HS-5 (cell line): ENCODE measurements at places on chromosomes 1 and 21.

DNA sequence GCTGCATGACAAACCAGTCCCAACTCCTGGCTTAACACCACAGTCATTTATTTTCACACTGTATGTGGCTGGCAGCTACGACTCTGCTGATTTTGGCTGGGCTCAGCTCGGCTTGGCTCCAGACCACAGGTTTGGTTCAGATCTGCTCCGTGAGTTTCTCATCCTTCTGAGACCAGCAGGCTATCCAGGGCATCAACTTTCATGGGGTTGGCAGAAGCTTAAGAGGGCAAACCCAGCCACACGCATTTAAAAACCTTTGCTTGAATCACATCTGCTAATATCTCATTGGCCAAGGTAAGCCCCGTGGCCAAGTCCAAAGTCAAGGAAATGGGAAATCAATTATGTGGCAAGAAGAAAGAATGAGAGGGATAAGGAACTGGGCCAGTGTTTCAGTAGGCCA is 574.2 kb downstream of the MATN1 start:
- no peak for DNase-seq

GRCh38 chr1:200345520-200345919 is 64.3 kb downstream of the ZNF281 start:
- DNase-seq, result no peak

DNA sequence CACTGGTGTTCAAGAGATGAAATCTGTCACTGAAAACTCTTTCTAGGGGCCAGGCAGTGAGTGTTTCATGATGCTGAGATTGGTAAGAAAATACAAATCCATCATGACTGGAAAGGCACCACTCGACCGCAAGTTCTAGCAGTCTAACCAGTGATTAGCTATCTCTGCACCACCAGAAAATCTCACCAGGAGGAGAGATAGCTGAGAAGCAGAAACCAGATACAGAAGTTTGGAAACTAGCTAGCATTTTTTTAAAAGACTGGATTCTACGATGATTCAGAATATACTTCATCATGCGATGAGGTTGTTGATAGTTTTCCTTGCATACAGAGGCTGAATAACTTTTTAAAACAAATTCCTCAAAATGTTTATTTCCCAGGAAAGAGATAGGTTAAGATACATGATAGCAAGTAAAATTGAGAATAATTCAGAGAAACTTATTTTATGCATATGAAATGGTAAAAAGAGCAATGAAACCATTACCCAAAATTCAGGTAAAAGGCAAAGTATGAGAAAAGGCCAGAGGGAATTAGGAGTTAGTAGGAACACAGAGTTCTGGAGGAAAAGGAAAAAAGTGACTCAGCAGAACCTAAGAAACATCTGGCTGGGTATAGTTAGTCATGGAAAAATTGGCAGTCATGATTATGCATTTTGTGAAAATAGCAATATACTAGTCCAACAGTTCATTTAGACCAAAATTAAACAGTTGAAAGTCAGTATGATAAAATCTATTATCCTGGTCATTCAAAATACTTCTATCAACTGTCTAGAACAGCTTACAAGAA is 3.3 kb upstream of the F3 start:
- DNase-seq, result no peak

DNA sequence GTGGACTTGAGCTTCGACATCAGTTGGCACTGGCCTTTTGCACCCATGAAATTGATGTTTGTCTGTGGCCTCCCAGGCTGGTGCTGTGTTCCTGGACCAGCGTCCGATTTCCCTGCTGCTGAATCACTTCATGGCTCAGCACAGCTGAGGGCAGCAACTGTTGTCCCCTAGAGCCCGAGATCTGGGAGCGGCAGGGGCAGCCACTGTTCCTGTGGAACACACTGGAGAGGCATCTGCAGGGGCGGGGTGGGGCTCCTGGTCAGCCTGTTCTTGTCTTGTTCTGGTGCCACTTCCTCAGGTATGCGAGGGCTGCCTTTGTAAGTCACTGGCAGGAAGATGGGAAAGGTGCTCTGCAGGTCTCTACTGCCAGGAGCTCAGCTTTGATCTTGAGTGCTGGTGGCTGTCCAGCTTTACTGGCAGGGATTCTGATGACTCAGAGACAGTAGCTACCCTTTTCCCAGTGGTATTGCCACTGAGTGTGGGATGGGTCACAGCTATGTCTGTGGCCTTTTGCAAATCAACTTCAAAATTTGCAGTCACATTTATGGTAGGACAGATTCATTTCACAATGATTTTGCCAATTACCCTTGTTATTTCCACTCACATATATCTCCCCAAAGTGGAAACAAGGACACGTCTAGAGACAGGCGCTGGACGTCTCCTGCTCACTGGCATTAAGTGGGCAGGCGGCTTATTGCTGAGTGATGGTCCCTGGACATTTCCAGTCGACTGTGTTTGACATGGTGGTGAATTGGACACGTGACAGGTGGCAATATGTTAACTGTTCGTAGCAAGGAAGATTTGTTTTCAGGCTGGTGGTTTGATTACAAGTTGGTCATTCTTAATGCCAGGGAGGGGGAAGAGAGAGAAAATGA is 15.3 kb downstream of the AGPAT3 start:
- DNase-seq, result no peak

DNA sequence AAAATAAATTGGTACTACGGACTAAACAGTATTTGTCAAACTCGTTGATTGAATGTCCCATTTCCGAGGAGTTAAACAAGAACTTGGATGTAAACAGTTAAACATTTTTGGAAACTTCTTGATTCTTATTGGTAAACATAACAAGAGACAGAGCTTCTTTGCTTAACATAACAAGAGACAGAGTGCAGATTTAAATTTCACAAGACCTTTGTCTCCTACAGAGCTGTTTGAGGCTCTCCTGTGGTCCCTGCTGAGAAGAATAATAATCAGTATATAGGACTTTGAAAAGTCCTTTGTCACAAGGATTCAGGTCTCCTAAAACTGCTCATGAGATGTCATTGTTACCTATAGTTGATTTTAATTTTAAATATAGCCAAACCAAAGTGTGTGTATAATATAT is 170.6 kb upstream of the C21orf91 start:
- DNase-seq, result no peak

DNA sequence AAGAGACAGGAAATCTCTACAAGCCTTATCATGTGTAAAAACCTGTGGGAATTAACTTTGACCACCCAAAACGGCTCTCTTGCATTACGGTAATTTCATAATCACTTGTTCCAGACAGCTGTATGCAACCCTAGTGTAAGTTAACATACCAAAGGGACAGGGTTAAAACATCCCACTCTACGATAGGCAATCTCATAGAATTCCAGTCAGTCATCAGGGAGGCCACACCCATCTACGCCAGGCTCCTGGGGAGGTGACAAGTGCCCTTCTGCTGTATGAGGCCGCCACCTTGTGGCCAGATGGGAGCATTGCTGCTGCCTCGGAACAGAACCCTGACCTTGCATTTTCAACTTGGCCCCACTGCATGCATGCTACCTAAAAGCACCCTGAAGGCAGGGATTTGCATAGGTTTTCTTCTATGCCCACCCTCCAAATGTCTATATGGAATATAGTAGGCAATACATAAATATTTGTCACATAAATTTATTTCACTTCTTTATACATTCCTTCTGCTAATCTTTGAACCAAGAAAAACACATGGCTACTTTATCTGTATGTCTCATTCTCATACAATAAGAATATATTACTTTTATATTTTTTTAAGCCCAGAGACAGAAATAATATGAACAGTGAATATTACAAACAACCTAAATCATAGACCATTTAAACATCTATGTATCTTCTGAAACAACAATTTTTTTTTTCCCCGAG is 12.6 kb downstream of the HSF2BP start:
- peak; percentile 88 for DNase-seq
